ENCODE measurements at places on chromosomes 4 and X. TPM values are rescaled to one million over a fixed set of nuclear protein-coding genes. Genes with fewer than 3 reads are reported as not detected.

The SORBS2 gene
- 143 TPM for total RNA-seq

DNA sequence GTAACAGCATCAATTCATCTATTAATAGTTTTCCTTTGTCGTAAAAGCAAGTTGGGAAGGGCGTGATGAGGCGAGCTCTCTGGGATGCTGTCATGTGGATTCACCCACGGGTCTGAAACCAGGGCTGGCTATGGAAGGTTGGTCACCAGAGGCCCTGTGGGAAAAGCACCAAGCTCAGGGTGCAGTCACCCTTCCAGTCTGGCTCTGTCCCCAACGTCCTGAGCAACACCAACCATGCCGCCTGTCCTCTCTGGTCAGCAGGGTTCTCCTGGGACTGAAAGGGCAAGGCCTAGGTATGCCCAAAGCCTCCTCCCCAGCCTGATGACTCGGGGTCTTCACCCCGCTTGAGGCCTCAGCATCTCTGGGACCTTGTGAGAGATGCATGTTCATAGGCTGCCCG, 97.2 kb upstream of the MSX1 start:
- DNase-seq: no peak

The ARHGEF38 gene
- total RNA-seq: not detected

The ZBTB49 gene
- total RNA-seq: 2.4 TPM

DNA sequence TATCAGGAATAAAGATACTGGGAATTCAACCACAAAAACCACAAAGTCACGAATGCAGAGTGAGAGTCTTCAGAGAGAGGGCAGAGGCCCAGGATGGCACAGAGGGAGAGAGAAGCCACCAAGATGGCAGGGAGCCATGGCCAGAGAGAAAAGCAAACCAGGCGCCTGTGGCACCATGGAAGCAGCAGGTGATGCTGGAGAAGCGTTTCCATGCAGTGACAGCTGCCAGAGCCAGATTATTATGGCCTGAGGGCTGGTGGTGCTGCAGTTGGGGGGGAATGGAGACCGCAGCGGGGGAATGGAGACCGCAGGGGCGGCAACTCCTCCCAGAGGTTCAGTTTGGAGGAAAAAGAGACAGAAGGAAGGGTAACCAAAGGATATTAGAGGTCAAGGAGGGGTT, 5.8 kb downstream of the TAFAZZIN start:
- DNase-seq: no peak

GRCh38 chr4:69078852-69079251, 17.4 kb upstream of the UGT2B7 start:
- DNase-seq: no peak

- DNase-seq: no peak
Observed at GRCh38 chrX:41067721-41068120, 17.5 kb upstream of the USP9X start.

- no peak for DNase-seq
Observed at GRCh38 chr4:6742989-6743388, 27.0 kb downstream of the BLOC1S4 start.

The MANBA gene
- total RNA-seq: 6.8 TPM

DNA sequence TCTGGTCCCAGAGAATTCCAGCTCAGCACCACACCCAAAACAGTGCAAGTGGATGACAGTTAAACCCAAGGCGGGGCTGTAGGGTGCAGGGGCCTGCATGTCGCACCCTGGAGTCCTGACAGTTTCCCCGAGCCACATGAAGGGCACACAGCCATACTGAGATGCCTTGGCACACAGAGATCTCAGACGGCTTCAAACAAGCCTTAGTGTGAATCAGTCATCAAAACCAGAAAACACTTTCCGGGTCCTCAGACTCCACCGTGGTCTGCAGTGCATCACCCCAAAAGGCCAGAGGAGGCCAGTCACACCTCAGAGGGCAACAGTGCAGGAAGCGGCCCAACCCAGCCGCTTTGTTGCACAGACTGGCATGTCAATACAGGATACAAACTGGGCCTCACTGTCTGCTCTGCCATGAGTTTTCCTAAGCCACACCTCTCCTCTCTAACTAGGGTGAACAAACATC, 64.6 kb upstream of the ENPP6 start:
- peak; percentile 50 for DNase-seq

GRCh38 chrX:8629871-8630270, 102.1 kb downstream of the ANOS1 start:
- no peak for DNase-seq

The KIAA1210 gene
- not detected for total RNA-seq

GRCh38 chrX:23822841-23823240, 39.9 kb downstream of the SAT1 start:
- DNase-seq: no peak

The SLC26A1 gene
- total RNA-seq: 0.20 TPM

- no peak for DNase-seq
Observed at GRCh38 chr4:169485086-169485485, 127.3 kb downstream of the NEK1 start.

The SPARCL1 gene
- 4.2 TPM for total RNA-seq

- DNase-seq: no peak
Observed at GRCh38 chr4:113452152-113452551, 309.4 kb downstream of the CAMK2D start.

DNA sequence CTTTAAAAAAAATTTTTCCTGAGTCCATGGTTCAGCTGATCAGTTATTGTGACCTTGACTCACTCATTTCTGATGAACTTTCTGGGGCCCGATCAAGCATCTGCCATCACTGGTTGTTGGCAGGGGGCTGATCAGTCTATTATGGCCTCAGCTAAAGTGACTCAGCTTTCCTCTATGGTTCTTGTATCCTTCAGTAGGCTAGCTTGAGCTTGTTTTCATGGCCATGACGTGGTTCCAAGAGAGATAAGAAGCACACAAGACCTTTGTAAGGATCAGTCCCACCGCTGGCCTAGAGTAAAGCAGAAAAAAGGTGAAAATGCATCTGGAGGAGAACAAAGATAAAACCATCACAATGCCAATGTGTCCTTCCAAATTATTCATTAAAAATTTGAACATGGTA, 29.8 kb upstream of the EPGN start:
- no peak for DNase-seq

- DNase-seq: no peak
Observed at GRCh38 chrX:70117738-70118137, 15.5 kb upstream of the IGBP1 start.

The LGI2 gene
- not detected for total RNA-seq

All from lung microvascular endothelial cell (primary cell).